Stimulated activated CD8-positive, alpha-beta memory T cell treated with anti-CD3 and anti-CD28 coated beads, Interleukin-7, amount 100 ng/mL, for 1 hour (primary cell): ENCODE measurements at places on chromosomes 4 and X.

DNA sequence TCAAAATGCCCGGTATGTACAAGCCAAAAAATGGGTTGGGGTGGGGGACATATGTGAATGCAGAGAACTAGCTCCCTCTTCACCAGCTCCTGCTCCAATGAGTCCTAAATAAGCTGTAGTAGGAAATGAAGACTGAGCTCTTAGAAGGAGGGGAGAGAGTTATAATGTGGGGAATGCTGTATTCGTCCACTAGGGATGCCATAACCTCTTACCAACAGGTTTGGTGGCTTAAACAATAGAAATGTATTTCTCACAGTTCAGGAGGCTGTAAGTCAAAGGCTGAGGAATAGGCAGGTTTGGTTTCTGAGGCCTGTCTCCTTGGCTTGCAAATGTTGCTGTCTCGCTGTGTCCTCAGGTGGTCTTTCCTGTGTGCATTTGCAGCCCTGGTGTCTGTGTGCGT lies 4.4 kb upstream of the INPP4B start:
- DNase-seq, result no peak

GRCh38 chr4:24969486-24969885 lies 56.6 kb upstream of the CCDC149 start:
- no peak for DNase-seq

- DNase-seq, result no peak
Measured at GRCh38 chr4:171817026-171817425, 3.8 kb downstream of the GALNTL6 start.

DNA sequence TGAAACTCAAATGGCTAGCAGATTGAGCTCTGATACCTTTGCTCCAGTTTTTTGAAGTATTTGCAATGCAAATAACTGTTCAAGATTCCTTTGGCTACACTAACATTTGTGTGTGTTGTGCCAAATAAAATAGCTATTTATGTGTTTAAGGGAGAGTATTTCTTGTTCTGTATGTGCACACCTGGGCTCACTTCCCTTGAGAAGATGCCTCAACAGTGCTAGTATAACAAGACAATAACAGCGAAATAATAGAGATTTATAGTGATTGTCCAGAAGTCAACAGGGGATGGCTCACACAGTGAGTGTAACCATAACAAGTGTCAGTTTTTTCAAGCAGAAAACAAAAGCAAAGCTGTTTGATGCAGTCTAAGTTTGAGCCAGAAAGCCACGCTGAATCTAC lies 460.5 kb downstream of the CENPC start:
- DNase-seq, result no peak

- no peak for DNase-seq
Measured at GRCh38 chrX:148815218-148815961, 315.0 kb downstream of the AFF2 start.

GRCh38 chr4:172489861-172490260 lies 676.7 kb downstream of the GALNTL6 start:
- DNase-seq, result no peak

DNA sequence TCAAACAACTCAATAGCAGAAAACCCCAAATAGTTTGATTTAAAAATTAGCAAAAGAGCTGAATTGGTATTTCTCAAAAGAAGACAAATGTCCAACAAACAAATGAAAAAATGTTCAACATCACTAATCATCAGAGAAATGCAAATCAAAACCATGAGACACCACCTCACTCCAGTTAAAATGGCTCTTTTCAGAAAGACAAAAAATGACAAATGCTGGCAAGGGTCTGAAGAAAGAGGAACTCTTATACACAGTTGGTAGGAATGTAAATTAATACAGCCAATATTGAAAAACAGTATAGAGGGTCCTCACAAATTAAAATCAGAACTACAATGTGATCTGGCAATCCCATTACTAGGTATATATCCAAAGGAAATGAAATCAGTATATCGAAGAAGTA lies 70.4 kb downstream of the FBXL5 start:
- no peak for DNase-seq

DNA sequence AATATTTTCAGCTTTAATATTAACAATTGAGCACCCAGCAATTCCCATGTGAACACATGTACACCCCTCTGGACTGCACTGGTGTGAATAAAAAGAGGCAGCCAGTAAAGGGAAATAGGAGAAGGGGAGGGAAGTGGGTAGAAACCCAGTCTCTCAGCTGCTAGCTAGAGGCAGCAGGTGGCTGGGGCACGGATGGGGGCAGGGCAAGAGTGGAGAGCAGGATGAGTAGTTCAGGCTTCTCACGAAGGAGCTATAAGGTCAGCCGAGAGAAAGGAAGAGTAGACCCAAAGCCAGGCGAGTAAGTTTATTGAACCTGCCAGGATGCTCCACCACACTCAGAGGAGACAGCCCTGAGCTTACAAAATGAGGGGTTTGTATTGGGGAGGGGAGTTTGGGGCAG lies 184.8 kb upstream of the MTMR8 start:
- DNase-seq, result no peak

DNA sequence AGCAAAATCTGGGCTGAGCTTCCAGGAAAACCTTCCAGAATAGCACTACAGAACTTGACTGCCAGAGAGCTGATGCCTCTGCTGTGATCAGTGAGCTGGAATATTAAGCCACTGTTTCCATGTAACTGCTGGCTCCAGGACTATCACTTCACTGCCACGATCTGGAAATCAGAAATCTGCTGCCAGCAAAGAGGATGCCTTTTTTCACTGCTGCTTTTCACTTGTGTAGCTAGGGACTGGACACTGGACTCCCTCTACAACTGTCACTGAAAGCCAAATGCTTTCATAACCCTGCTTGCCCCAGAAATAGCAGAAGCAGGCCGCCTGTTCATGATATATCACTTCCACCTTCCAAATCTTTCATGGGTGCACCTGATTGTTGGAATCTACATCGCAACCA lies 9.4 kb upstream of the AP1S2 start:
- no peak for DNase-seq

DNA sequence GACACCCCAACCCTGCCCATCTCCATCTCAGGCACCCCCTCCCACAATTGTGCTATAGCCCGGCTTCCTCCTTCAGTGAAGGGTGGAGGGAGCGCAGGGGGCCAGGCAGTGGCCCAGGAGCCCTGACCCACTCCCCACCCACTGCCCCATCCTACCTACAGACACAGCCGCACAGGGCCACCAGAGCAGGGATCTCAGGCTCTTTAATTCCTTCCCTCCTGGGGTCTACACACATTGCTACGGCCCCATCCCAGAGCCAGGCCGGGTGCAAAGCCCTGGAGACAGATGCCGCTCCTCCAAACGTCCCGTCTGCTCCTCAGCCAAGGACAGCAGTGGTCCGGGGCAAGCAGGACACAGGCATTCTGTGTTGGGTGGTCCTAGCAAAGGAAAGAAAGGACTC lies 12.8 kb upstream of the DUSP9 start:
- DNase-seq, result no peak

GRCh38 chr4:52606040-52606439 lies 53.1 kb downstream of the USP46 start:
- DNase-seq, result no peak

DNA sequence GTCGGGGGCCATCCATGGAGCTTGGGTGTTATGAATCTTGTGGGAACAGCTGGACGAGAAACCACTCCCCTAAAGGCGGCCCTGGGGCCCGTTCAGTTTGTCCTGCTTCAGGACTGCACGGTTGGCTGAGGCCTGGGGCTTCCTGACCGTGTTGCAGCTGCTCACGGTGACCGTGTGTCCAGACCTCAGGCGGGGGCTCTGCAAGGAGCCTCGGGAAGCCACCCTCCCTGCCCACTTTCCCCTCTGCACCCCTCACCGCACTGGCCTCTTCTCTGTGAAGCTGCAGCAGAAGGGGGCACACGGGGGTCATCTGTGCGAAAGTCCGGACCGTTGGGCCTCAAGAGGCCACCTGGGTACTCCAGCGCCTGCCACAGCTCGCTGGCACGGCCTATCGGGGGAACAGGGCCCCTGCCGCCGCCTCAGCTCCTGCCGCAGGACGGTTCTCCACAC lies 29.4 kb downstream of the UVSSA start:
- no peak for DNase-seq

DNA sequence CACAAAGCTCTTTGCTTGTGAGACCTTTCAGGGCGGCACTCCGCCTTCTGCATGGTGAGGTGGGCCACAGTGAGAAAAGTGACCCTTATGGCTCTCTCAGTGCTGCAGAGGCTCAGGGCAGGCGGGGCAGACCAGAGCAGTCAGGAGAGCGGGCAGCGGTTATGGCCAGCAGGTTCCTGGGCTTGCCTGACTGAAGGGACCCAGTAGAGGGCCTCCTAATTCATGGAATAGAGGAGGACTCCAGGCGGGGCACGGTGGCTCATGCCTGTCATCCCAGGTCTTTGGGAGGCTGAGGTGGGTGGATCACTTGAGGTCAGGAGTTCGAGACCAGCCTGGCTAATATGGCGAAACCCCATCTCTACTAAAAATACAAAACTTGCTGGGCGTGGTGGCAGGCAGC lies 91.4 kb downstream of the CLNK start:
- DNase-seq, result no peak

GRCh38 chr4:7816771-7817170 lies 122.9 kb downstream of the AFAP1 start:
- no peak for DNase-seq

DNA sequence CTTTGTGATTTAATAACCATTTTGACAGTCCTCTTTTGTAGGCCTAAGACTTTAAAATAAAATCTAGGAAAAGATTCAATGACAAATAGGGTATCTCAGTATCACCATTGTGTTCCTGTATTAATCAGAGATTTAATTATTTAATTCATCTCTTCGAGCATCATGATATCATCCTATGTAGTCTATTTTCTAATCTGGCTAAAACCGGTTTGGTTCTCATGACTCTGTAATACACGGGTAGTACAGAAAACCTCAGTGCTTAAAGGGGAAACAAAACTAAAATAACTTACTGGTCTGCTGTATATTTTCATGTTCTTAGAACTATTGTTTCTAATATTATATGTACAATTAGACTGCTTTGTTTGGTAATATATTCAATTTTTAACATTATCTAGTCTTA lies 23.7 kb upstream of the FBXW7 start:
- DNase-seq, result no peak

- no peak for DNase-seq
Measured at GRCh38 chr4:12447451-12447850, 1018.8 kb upstream of the HS3ST1 start.

GRCh38 chr4:183591301-183591700 lies 67.7 kb downstream of the RWDD4 start:
- DNase-seq, result no peak

DNA sequence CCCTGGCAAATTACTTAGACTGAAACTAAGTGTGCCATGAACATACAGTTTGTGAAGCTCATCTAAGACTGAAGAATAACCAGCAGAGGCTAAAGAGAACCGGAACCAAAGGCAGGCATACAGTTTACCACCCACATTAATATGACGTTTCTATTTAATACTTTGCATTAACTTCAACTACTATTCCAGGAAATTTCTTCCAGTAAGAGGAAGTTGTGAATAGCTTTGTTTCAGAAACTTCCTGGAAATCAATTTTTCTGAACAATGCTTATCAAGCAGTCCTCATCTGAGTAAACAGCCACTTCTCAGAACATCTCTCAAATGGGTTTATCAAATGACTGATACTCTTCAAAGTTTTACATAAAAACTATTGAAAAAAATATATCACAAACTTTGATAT lies 252.7 kb downstream of the OPHN1 start:
- DNase-seq, result no peak

DNA sequence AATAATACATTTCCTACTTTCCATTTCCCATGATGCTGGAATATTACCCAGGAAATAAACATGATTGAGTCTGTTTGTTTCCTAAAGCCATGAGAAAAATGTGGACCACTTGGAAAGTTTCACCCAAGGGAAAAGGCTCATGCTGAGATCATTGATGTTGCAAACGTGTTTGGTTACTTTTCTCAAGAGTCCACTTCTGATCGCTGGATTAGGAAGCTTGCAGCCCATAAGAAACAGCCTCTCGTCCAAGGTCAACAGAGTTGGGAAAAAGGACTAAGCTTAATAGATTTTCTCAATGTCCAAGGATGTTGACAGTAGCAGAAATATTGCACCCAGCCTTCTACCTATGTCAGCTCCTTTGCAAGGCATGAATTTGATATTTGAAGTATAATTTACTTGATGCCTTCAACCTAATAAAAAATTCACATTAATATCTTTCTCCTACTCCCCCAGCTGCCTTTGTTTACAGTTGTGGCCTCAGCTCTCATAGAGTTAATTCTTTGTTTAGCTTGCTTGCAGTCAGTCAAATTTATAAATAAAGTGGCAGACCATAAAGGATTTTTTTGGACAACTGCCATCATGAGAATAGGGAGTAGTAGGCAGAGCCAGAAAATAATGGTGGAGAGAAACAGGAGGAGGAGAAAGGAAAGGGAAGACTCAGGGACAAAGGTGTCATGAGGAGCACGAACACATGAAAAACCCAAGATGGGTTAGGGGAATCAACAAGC lies 65.6 kb upstream of the BLTP1 start:
- no peak for DNase-seq

DNA sequence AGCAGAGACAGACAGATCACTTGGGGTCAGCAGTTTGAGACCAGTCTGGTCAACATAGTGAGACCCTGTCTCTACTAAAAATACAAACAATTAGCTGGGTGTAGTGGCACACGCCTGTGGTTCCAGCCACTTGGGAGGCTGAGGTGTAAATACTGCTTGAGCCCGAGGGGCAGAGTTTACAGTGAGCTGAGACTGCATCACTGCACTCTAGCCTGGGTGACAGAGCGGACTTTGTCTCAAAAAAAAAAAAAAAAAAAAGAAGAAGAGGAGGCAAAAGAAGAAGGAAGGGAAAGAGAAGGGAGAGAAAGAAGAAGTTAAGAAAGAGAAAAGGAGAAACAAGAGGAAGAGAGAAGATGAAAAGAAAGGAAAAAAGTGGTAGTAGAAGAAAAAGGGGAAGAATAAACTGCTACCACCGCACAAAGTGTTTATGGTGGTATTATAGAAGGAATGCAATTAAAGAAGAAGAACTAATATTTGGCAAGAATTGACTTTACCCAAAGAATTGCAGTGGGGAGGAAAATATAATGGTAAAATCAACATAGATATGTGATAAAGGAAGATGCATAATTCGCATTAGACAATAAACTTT lies 19.6 kb upstream of the NSUN7 start:
- no peak for DNase-seq

DNA sequence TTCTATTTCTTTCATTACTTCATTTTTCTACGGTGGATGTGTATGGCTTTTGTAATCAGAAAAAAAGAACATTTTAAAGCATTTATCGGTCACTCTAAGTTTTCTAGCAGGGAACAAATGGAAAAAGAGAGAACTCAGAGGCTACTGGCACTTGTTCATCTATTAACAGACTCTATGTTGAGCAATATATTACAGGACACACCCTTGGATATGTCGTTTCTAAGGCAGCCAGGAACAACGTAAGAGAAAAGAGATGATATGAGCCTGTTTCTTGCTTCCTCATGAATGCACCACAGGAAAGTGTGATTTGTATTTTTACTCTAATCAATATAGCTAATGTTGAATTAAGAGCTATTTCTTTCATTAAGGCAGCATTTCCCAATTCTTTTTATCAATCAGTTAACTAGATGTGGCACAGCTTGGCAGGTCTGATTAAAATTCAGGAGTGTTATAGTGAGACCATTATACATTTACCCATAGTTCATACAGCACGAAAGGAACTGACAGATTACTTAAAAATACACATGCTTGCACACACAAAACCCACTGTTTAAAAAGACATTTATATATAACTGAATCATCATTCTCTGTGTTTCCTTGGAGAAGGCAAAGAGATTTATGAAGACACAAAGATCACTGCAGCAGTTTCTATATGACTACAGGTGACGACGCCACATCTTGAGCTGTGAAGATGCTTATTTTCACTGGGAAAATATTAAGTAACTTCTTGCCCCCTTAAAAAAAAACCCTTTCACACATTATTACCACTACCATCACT lies 13.0 kb downstream of the RAB9B start:
- DNase-seq, result no peak

- DNase-seq, result no peak
Measured at GRCh38 chr4:89371614-89372013, 64.0 kb upstream of the GPRIN3 start.
